ENCODE measurements at places on chromosomes 7 and 10. TPM values are rescaled to one million over a fixed set of nuclear protein-coding genes. Genes with fewer than 3 reads are reported as not detected.

GRCh38 chr10:113111260-113111659 is 161.2 kb downstream of the TCF7L2 start:
- no peaks in the 10 kb centered on the region for H3K27me3 ChIP-seq
- H3K4me3 ChIP-seq, result no peak overlapping the region
- H3K36me3 ChIP-seq, result no peaks in the 10 kb centered on the region
- no peak for DNase-seq

DNA sequence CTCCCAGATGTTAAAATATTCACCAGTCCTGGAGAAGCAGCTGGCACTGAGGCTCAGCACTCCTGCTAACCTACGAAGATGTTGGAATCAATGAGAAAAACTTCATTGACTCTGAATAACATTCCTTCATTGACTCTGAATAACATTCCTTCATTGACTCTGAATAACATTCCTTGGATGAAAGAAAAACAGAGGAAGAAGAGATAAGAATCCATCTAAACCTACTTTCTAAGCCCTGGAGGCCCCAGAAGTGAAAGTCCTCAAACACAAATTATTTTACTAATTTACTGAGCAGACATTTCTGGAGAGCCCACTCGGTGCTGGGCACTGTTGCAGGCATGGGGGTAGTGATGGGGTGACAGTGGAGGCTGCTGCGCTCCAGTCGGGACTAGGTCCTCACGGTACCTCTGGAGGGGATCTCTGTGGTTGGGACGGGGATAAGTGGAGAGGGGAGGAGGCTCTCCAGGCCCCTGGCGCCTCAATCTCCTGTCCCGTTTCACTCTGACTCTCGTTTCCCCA is 254.1 kb downstream of the WDR37 start:
- no peak overlapping the region for H3K4me3 ChIP-seq
- DNase-seq, result peak; percentile 16
- H3K27me3 ChIP-seq, result no peaks in the 10 kb centered on the region
- no peak overlapping the region for H3K27ac ChIP-seq
- H3K36me3 ChIP-seq, result no peaks in the 10 kb centered on the region

- H3K36me3 ChIP-seq, result no peaks in the 10 kb centered on the region
- no peak for DNase-seq
- H3K27ac ChIP-seq, result peak overlapping the region; percentile 94
- H3K27me3 ChIP-seq, result no peaks in the 10 kb centered on the region
These were observed 831 bp downstream of the CCDC7 start for GRCh38 chr10:32446536-32447406.

GRCh38 chr7:73879977-73880681 is 19.2 kb downstream of the TMEM270 start:
- no peaks in the 10 kb centered on the region for H3K36me3 ChIP-seq
- peak; percentile 93 for DNase-seq

- DNase-seq, result no peak
- H3K4me3 ChIP-seq, result no peak overlapping the region
- no peaks in the 10 kb centered on the region for H3K4me1 ChIP-seq
- no peaks in the 10 kb centered on the region for H3K27me3 ChIP-seq
- H3K36me3 ChIP-seq, result no peaks in the 10 kb centered on the region
These were observed 34.3 kb upstream of the NPVF start for GRCh38 chr7:25262586-25262985.

GRCh38 chr7:33813331-33813730 is 92.0 kb upstream of the BMPER start:
- no peak overlapping the region for H3K27ac ChIP-seq
- H3K36me3 ChIP-seq, result no peaks in the 10 kb centered on the region
- H3K27me3 ChIP-seq, result no peaks in the 10 kb centered on the region

Gene LRIT2
- not detected for total RNA-seq

DNA sequence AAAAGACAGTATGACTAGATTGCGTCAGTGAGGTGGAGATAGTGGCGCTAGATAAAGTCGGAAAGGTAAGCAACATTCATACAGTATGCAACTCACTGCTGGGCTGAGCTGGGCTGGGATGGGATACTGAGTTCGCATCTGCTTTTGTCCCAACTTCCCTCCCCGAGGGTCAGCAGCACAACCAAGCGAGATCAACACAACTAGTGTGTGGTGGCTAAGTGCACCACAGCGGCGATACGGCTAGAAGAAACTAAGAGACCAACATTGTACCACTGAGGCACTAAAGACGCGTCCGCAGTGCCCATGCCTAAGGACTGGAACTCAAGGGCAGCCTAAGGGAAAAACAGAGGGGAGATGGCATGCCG is 467 bp downstream of the EXOSC1 start:
- peak overlapping the region; percentile 71 for H3K27ac ChIP-seq
- peaks cover 20% of the 10 kb centered on the region for H3K36me3 ChIP-seq
- peak overlapping the region; percentile 89 for H3K4me3 ChIP-seq
- DNase-seq, result no peak

GRCh38 chr10:61894133-61894532 is 7.4 kb upstream of the ARID5B start:
- no peaks in the 10 kb centered on the region for H3K27me3 ChIP-seq
- H3K4me3 ChIP-seq, result no peak overlapping the region
- peaks cover 19% of the 10 kb centered on the region for H3K4me1 ChIP-seq
- no peak overlapping the region for H3K27ac ChIP-seq
- no peaks in the 10 kb centered on the region for H3K36me3 ChIP-seq

Gene CCT6A
- 39.3 TPM for total RNA-seq

Gene TMEM254
- total RNA-seq, result 3.4 TPM

- H3K27ac ChIP-seq, result no peak overlapping the region
- no peaks in the 10 kb centered on the region for H3K4me1 ChIP-seq
- no peak for DNase-seq
- H3K27me3 ChIP-seq, result no peaks in the 10 kb centered on the region
- H3K4me3 ChIP-seq, result no peak overlapping the region
These were observed 228.7 kb upstream of the KLF6 start for GRCh38 chr10:4013651-4014121.

DNA sequence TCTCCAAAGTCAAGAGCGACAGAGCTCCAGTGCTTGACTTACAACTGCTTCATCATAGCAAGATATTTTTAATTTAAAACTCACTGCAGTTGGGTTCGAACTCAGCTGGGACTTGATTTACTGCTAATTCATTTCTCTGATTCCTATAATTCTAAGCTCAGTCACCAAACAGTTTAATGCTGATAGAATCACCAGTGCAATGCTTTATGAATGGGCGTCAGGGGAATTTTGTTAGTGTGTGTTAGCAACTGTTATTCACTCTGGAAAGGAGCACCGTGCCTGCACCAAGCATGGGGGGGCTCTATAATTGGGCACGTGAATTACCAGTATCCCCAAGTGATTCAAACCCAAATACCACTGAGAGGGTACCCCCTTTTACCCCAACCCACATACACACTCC is 10.4 kb downstream of the PLXNA4 start:
- H3K4me1 ChIP-seq, result no peaks in the 10 kb centered on the region
- no peak for DNase-seq
- H3K27ac ChIP-seq, result no peak overlapping the region
- no peaks in the 10 kb centered on the region for H3K36me3 ChIP-seq

Gene CALML5
- not detected for total RNA-seq

DNA sequence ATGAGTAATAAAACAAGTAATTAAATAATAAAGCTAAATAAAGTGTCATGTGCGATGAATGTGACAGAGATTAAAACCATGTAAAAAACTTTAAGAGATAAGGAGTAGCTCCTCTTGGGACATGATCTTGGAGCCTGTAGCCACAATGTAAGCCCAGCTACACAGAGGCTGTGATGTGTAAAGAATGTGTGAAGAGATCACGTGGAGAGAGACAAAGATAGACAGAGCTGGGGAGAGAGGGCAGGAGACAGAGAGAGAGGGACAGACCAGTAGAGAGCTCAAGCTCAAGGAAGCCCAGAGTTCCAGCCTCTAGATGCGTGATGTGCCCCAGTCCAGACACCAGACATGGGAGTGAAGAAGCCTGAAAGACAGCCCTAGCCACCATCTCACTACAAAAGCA is 644.1 kb downstream of the TNS3 start:
- no peaks in the 10 kb centered on the region for H3K27me3 ChIP-seq
- no peaks in the 10 kb centered on the region for H3K4me1 ChIP-seq
- H3K27ac ChIP-seq, result no peak overlapping the region
- H3K36me3 ChIP-seq, result no peaks in the 10 kb centered on the region
- no peak for DNase-seq

Gene HOXA11
- not detected for total RNA-seq

- no peaks in the 10 kb centered on the region for H3K27me3 ChIP-seq
- DNase-seq, result no peak
- no peaks in the 10 kb centered on the region for H3K4me1 ChIP-seq
- no peak overlapping the region for H3K27ac ChIP-seq
These were observed 109.8 kb upstream of the WDR11 start for GRCh38 chr10:120741396-120741795.

Gene CUL1
- 46.7 TPM for total RNA-seq

- no peak overlapping the region for H3K4me3 ChIP-seq
- no peaks in the 10 kb centered on the region for H3K27me3 ChIP-seq
- no peak for DNase-seq
- no peak overlapping the region for H3K27ac ChIP-seq
- no peaks in the 10 kb centered on the region for H3K36me3 ChIP-seq
- H3K4me1 ChIP-seq, result peaks cover 8% of the 10 kb centered on the region
These were observed 54.8 kb downstream of the CRTAC1 start for GRCh38 chr10:97975598-97975997.

Gene CALHM1
- not detected for total RNA-seq

DNA sequence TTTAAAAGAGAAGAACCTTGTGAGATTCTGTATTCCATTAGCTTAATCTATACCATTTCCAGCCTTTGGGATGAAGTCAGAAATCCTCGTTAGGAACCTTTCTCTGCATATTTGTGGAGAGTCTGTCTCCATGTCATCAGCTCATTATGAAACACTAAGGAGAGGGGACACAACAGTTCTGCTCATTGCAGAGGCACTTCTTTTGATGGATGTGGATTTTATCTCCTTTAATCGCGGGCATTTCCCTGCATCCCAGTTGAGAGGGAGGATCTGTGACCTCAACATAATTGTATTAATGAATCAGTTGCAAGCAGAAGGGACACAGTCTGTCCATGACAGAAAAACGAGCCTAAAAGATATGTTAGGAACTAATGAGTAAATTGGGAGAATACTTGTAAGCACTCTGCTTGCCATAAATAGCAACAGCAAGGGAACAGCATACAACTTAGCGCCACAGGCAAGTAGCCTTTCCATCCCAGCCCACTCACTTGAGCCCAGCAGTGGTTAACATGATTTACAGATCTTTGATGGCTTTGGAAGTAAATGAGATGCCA is 37.9 kb downstream of the SORCS1 start:
- no peak overlapping the region for H3K4me3 ChIP-seq
- no peaks in the 10 kb centered on the region for H3K36me3 ChIP-seq
- no peak overlapping the region for H3K27ac ChIP-seq
- no peak for DNase-seq

Gene SPACDR
- total RNA-seq, result not detected

Gene TDRD1
- total RNA-seq, result 1.1 TPM

Gene LRRC4
- total RNA-seq, result 7.2 TPM

Gene APBB1IP
- total RNA-seq, result 1.4 TPM

Gene HGF
- 3.5 TPM for total RNA-seq

DNA sequence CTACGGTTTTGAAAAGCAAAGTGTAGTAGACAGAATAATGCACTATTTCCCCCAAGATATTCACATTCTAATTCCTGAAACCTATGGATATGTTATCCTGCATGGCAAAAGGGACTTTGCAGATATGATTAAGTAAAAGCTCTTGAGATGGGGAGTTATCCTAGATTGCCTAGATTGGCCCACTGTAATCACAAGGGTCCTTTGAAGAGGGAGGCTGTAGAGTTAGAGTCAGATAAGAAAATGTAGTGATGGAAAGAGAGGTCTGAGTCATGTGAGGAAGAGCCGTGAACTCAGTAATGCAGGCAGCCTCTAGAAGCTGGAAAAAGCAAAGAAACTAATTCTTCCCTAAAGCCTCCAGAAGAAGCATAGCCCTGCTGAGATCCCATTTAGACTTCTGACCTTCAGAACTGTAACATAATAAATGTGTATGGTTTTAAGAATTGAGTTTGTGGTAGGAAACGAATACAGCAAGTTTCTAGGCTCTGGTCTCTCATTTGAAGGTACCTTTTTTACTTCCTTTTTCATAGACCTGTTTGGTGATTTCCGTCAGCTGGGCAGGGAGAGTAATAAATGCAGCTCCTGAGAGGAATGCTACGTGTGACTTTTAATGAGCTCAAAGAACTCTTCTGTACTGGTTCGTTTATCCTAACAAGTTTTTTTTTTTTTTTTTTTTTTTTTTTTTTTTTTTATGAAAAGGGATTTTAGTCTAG is 41.9 kb upstream of the NXPH1 start:
- DNase-seq, result no peak
- H3K36me3 ChIP-seq, result no peaks in the 10 kb centered on the region
- H3K4me1 ChIP-seq, result no peaks in the 10 kb centered on the region

DNA sequence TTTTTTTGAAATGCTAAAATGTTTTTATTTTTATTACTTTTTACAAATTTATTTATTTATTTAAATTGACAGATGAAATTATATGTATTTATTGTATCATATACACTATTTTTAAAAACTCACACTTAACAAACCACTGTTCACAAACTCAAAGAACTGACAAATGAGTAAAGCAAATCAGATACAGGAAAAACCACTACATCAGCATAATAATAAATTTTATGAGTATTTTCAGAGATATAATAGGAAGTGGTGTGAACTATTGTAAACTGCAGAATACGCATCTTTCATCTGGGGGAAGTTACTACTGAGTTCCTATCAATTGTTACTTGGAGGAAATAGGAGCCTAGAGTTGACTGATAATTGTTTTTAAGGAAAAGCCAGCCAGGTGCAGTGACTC is 150.7 kb downstream of the PCLO start:
- no peaks in the 10 kb centered on the region for H3K27me3 ChIP-seq
- no peak for DNase-seq
- H3K4me3 ChIP-seq, result no peak overlapping the region
- H3K36me3 ChIP-seq, result no peaks in the 10 kb centered on the region
- H3K27ac ChIP-seq, result no peak overlapping the region

Gene TAS2R41
- total RNA-seq, result not detected

Gene TMEM273
- 14.8 TPM for total RNA-seq

Gene NOD1
- total RNA-seq, result 9.0 TPM

Gene C7orf57
- not detected for total RNA-seq
